Activated CD4-positive, CD25-positive, alpha-beta regulatory T cell (primary cell): ENCODE measurements at places on chromosomes 2 and 18.

DNA sequence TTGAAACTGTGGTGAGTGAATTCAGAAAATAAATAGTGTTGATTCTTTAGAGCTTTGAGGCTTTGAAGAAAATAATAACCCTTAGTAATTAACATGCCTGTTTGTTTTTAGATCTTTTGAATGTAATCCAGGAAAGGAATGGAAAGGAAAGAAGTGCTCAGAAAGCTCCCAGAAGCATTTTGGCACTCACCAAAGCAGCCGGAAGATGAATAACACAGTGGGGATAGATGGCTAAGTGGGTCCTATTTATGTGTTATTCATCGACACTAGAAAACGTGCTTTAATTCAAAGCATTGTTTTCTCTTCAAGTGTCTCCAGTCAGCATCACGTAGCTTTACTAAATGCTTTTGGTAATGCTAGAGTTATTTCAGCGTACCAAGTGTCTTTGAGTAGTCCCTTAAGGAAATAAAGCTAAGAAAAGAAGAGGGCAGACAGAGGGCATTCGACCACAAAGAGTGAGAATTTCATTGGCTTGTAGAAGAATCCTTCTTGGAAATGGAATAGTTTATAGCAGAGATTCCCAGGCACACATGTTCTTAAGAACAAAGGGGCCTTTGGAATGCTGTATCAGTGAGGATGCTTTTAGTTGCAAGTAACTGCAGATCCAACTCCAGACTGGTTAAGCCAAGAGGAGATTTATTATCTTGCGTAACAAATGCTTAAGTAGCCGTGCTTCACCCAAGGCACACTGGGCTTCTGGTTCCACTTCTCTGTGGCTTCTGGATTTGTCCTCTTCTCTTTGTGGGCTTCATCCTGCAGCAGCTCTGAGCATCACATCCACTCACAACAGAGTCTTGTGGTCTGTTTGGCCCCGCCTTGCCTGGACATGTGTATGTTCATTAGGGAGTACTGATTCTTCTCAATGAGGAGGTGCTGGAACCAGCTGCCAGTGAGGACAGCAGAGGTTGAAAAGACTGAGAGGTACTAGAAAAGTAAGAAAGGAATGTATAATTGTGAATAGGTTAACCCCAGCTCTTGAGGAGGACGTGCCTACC, 63.6 kb upstream of the LTBP1 start:
- no peak for DNase-seq

DNA sequence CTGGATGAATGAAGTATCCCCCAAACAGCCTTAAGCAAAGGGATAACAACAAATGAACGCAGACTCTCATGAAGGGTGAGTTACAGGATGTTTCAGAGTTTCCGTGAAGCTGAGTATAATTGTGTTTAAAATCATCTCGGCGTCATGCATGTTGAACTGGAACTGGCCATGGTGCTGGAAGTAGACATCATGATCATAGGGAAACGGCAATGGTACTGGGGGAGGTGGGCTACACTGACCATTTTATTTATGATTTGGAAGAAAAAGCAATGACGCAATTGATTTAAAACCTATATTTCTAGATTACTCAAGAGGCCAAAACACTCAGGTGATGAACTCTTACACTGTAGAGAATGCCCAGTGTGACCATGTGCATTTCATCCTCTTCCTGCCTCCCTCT, 387.9 kb upstream of the MYT1L start:
- DNase-seq: no peak

DNA sequence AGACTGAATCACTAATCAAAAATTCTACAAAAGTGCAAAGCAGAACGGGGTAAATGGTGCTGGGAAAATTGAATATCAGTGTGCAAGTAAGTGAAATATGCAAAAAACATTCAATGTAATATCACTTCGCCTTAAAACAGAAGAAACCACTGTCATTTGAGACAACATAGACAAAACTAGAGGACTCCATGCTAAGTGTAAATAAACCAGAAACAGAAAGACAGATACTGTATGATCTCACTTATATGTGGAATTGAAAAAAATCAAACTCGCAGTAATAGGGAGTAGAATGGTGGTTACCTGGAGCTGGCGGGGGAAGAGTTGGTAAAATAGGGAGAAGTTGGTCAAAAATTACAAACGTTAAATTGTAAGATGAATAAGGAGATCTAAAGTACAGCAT, 1420.0 kb upstream of the CDH2 start:
- no peak for DNase-seq

DNA sequence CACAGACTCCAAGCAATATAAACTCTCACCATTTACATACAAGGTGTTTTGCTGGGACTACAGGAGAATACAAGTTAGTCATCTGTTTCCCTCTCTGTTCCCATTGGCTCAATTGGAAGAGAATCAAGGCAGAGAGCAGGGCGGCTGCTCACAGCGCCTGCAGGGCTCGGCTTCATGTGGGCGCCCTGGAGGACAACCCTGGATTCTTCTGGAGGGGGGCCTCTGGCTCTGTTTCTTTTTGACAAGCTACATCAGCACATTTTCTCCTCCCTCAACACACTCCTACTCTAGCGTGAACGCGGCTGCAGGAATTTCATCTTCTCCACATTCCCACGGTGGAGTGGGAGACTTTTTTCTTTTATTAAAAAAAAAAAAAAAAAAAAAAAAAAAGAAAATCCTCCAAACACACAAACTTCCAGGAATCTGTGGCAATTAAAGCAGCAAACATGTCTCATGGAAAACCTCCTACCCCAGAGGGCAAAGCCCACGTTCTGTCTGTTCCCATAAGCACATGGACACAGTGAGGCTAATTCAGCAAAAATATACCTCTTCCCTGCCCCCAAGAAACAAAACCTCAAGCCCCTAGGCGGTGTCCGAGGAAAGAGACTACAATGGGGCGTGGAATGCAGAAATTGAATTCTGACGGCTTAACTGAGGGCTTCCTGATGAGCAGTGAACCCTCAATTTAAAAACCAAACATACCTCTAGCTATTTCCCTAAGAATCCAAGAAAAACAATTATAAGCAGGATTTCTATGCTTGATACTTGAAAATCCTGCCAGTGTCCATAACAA, 50.6 kb downstream of the PARD6G start:
- DNase-seq: no peak

DNA sequence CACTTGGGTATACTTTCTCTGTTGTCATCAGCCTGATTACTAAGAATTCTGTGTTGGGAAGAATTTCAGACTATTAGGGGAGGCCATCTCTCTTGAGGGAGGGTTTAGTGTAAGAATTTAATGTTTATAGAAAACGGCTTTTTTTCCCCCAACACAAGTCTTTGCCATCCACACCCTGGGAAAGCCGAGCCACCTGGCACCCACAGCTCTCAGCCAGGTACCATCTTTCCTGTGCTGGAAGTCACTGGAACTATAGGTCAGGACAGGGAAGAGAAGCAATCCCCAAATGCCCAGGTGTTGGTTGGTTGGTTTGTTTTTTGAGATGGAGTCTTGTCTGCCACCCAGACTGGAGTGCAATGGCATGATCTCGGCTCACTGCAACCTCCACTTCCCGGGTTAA, 155.1 kb downstream of the SMAD7 start:
- no peak for DNase-seq

- no peak for DNase-seq
Observed at GRCh38 chr2:157414050-157414449, 29.8 kb downstream of the CYTIP start.

DNA sequence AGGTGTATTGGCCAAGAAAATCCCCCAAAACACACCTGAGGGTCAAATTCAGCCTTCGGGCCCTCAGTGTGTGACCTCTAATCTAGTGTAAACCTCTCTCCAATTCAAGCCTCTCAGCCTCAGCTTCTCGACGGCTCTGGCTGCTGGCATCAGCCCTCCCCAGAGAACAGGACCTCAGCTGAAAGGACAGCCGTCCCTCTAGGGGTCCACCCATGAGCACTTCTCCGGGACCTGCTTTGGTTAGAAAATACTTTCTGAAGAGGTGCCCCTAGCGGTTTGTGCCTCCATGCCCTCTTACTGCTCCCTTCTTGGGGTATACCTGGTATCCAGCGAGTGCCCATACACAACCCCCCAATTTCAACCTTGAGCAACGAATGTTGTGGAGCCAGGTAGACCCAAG, 48.8 kb downstream of the INHBB start:
- DNase-seq: no peak

DNA sequence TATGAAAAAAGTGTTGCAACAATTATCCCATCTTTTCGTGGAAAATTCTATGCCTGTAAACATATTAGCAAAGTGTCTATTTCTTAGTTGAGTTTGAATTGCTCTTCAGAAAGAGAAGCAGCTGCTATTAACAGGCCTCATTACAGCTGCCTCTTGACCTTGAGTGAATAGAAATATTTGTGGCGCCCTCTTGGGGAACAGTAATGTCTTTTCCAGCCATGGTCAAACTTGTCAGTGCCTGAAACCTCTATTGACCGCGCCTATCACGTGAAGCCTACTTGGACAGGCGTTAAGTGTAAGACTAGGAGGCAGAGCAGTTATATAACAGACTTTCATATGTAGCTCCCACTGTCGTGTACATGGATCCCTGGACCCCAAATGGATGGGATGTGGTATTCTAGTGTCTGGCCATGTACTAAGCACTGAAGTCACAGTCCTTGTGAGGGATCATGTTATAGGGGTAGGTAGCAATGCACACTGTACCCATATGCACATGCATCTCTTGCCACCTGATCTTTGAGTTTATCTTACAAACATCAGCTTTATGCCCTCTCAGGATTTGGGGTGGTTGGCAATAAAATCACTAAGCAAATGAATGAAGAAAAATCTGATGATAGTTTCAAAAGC, 245.0 kb downstream of the PTGR3 start:
- DNase-seq: no peak

DNA sequence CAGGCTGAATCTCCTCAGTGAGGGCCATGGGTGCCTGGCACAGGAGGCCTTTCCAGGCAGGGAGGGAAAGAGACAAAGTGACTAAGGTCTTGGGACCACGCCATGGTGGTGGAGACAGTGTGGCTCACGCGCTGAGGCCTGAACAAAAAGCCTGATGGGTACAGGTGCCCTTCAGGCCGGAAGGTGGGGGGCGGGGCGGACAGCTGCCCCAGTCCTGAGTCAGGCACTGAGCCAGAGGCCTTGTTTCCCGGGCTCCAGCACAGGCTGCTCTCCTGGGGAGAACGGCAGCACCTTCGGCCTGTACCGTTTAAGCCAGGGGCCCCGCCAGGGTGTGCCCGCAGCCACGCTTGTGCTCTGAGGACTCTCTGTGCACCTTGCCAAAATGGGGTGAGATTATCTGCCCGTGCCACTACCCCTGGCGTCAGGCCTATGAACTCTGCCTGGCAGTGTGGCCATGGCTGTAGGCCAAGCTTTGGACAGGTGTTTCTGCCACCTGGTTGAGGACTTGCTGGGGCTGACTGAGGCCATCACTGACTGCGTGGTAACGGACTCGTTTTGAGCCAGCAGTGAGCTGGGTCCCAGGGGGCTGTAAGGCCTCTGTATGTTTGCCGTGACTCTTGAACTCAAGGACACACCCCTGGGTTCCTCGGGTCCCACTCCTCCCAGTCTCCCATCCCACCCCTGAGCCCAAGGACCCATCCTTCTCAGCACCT, 31.7 kb upstream of the DNMT3A start:
- no peak for DNase-seq

- DNase-seq: no peak
Observed at GRCh38 chr2:102618452-102619413, 620 bp upstream of the SLC9A2 start.

GRCh38 chr2:25482341-25482740, 140.6 kb upstream of the DNMT3A start:
- DNase-seq: no peak

DNA sequence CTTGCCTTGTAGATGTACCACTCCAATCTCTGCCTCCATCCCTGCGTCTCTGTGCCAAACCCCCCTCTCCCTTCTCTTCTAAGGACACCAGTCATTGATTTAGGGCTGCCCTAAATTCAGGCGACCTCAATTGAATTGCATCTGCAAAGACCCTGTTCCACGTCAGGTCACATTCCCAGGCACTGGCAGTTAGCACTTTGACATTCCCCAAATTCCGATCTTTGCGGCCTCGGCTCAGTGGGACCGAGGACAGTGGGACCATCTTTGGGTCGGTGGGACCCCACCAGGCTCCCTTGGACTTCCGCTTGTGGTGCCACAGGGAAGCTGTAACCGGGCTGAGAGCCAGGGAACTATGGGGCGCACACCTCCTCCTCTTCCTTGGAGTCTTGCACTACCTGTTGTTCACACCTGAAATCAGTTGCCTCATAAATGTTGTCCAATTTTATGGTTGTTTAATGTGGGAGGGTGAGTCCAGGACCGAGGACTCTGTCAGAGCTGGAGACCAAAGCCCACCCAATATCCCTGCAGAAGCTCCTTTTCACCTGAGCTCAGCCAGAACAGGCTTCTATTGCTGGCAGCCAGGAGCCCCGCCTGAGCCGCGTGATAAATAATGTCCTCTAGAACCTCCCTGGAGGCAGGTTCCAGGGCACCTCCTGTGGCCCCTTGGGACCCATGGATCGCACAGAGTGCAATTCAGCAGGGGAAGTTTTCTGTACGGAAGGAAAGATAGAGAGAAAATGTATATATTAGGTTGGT, 271.6 kb downstream of the EIPR1 start:
- DNase-seq: no peak

DNA sequence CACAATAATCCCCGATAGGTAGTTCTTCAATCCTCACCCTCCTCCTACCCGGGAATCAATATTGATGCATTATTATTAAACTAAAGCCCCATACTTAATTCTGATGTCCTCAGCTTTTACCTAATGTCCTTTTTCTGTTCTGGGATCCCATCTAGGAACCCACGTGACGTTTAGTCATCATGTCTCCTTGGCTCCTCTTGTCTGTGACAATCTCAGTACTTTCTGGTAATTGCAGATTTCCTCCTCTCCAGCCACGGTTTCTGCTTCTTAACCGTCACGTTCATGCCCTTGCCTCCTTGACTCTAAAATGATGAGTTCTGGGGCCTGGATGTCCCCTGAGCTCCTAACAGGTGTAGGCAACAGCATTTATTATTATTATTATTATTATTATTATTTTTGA, 2.9 kb upstream of the DGKD start:
- no peak for DNase-seq
